ENCODE measurements at places on chromosomes 1 and 21. TPM values are rescaled to one million over a fixed set of nuclear protein-coding genes. Genes with fewer than 3 reads are reported as not detected.
A peak's percentile ranks its signal among the peaks of the same experiment; 100 is the strongest.

Gene SPRR5
- total RNA-seq, result not detected

Gene DDR2
- total RNA-seq, result 20.0 TPM

Gene OR2G6
- not detected for total RNA-seq

Gene TSSK3
- total RNA-seq, result 2.6 TPM

Gene FNDC10
- 1.7 TPM for total RNA-seq

- peak; percentile 90 for DNase-seq
Measured at GRCh38 chr1:44217809-44218410, 4.6 kb downstream of the DMAP1 start.

GRCh38 chr21:15552914-15553494 lies 176.8 kb upstream of the USP25 start:
- no peak for DNase-seq

DNA sequence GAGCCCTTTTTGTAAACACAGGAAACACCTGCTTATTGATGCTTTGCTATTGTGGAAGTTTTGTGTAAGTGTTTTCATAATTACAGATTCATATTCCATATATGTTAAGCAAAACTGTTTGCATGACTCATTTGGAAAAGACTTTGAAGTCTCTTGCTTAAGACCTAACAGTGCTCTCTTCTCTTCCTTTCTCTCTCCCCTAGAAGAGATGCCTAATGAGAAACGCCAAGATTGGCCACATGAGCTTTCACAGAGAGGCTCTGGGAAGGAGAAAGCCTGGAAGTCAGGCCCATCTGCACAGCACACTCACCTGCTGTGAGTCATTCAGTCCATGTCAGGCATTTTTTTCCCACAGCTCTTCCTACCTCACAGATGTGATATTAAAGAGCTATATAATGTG lies 101.6 kb upstream of the PALMD start:
- no peak for DNase-seq

GRCh38 chr1:45620588-45621500 lies 3.0 kb downstream of the CCDC17 start:
- no peak for DNase-seq

- no peak for DNase-seq
Measured at GRCh38 chr1:150012611-150013010, 2.1 kb upstream of the OTUD7B start.

- no peak for DNase-seq
Measured at GRCh38 chr1:212453156-212453857, 20.6 kb downstream of the NENF start.
